Natural killer cell (primary cell): ENCODE measurements at places on chromosomes 2 and 18.
A peak's percentile ranks its signal among the peaks of the same experiment; 100 is the strongest.

DNA sequence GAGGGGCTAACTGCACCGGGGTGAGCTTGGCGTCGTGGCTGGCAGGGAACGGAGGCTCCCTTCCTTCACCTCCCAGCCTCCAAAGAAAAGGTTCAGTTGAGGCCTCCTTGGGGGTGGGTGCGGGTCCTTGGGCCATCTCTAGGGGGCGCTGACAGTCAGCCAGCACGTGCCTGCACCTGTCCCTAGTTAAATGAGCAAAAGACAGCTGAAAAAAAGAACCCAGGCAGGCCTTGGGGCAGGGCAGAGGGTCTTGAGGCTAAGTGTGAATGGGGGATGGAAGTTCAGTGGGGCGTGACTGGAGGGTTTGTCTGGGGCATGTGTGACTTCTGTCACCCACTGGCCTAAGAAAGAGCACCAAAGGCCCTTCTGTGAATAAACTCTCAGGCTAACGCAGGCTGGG, 56.4 kb downstream of the ZFP36L2 start:
- no peaks in the 10 kb centered on the region for H3K36me3 ChIP-seq
- peak overlapping the region; percentile 75 for H3K27ac ChIP-seq
- peak; percentile 52 for DNase-seq

GRCh38 chr2:31227711-31228125, 6.2 kb upstream of the EHD3 start:
- no peak overlapping the region for H3K4me3 ChIP-seq
- H3K36me3 ChIP-seq, result no peaks in the 10 kb centered on the region
- no peak for DNase-seq
- H3K27me3 ChIP-seq, result no peaks in the 10 kb centered on the region
- no peaks in the 10 kb centered on the region for H3K4me1 ChIP-seq

- H3K36me3 ChIP-seq, result no peaks in the 10 kb centered on the region
- H3K4me3 ChIP-seq, result no peak overlapping the region
- no peak for DNase-seq
- H3K27me3 ChIP-seq, result no peaks in the 10 kb centered on the region
These were observed 307.3 kb upstream of the CHAC2 start for GRCh38 chr2:53460347-53460746.

GRCh38 chr2:166984188-166984587, 95.9 kb downstream of the XIRP2 start:
- H3K27me3 ChIP-seq, result no peaks in the 10 kb centered on the region
- H3K4me1 ChIP-seq, result no peaks in the 10 kb centered on the region
- no peak overlapping the region for H3K27ac ChIP-seq
- H3K36me3 ChIP-seq, result no peaks in the 10 kb centered on the region

DNA sequence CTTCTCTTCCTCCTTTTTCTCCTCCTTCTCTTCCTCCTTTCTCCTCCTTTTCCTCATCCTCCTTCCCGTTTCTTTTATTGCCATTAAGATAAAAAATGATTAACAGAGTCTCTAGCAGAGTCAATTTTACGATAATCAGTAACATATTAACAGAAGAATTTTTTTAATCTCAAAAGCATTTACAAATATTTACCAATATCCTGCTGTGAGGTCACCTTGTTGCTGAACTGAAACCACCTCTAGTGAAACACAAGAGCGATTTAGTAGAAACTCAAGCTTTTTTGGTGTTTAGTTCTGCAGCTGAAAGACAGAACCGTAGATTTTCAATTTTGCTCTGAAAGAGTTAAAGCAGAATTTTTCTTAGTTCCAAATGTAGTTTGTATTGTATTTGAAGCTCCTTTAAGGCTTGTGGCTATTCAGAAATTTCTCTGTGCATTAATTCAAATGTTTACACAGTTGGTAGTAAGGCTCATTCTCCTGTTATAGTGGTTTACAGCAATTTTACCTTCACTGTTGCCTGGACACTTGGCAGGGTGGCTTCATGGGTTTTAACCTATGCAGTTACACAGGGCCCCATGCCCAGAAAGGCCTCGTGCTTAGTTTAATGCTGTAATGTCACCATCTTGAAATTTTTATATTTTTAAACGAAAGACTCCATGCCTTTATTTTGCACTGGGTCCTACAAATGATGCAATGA, 1106.6 kb upstream of the FAM98A start:
- H3K4me3 ChIP-seq, result no peak overlapping the region
- no peaks in the 10 kb centered on the region for H3K27me3 ChIP-seq
- H3K4me1 ChIP-seq, result no peaks in the 10 kb centered on the region

DNA sequence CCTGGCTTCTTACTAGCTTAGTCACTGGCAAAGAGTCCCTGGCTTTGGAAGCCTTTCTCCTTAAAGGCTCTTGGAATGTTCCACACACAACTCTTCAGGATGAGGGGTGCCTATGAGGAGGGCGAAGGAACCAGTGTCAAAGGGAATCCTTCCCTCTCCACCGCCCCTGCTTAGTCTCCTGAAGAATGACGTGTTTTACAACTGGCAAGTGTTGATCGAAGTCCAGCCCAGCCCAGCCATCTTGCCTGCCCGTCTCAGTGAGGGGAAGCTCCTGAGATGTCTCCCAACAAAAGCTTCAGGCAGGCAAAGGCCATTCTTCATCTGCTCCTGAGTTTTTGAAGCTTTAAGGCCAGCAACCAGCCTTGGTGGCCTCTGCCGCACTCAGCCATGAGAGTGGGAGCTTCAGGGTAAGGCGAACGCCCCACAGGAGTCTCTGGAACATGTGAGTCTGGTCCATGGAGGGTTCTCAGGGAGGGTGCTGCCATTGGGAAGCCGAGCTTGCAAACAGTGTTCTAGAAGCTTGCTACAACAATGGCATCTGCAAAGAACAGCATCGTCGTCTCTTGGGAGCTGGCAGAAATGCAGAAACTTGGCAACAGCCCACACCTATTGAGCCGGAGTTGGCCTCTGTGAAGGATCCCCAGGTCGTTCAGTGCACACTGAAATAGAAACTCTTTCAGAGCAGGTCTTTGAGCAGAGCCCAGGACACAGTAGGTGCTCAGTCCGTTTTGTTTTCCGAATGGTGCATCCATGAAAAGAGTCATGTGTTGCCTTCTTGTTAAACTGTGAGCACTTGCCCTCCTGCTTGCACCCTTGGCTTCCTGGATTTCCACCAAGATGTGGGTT, 220.7 kb downstream of the SEPTIN10 start:
- DNase-seq, result no peak
- H3K27me3 ChIP-seq, result no peaks in the 10 kb centered on the region
- H3K27ac ChIP-seq, result no peak overlapping the region
- H3K4me3 ChIP-seq, result no peak overlapping the region

- H3K27ac ChIP-seq, result no peak overlapping the region
- no peak overlapping the region for H3K4me3 ChIP-seq
- peaks cover 54% of the 10 kb centered on the region for H3K27me3 ChIP-seq
- DNase-seq, result no peak
- H3K4me1 ChIP-seq, result peaks cover 20% of the 10 kb centered on the region
These were observed 1.5 kb upstream of the WNT6 start for GRCh38 chr2:218858138-218858445.

DNA sequence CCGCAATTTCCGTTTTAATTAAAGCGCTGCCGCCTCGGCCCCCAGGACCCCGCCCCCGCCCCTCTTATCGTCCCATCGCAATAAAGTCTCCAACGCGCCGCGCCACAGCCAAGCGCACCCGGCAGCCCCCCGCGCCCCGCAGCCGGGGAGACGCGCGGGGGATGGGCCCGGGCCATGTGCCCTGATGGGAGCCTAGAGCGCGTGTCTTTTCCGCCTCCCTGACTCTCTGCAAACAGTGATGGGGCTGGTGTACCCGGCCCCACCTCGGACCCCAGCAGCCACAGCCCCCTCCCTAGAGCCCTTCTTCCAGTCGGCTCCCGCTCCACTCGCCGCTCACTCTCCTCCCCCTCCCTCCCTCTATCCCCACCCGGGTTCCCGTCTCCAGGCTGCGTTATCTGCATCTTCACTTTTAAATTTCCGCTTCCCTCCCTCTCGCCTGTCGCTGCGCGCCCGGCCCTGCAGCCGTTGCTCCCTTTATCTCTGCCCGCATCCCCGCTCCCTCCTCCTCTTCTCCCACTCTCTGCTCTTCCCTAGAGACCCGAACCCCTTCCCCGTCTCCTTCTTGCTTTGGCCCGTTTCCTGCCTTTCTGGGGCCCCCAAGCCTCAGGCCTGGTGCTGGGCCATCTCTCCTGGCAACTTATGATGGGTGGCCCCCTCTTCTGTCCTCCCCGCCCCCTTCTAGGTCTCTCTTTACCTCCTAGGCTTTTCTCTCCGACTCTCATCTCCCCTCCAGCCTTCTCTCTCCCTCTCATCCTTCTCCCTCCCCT, 524 bp upstream of the FEV start:
- H3K36me3 ChIP-seq, result no peaks in the 10 kb centered on the region
- H3K4me1 ChIP-seq, result peaks cover 17% of the 10 kb centered on the region
- DNase-seq, result no peak
- no peak overlapping the region for H3K4me3 ChIP-seq

- H3K27me3 ChIP-seq, result peaks cover 2% of the 10 kb centered on the region
- H3K4me1 ChIP-seq, result no peaks in the 10 kb centered on the region
- no peak for DNase-seq
- no peak overlapping the region for H3K27ac ChIP-seq
- no peaks in the 10 kb centered on the region for H3K36me3 ChIP-seq
These were observed 60.4 kb downstream of the SNTG2 start for GRCh38 chr2:1011006-1011405.

- no peaks in the 10 kb centered on the region for H3K27me3 ChIP-seq
- peaks cover 9% of the 10 kb centered on the region for H3K4me1 ChIP-seq
- H3K4me3 ChIP-seq, result no peak overlapping the region
- H3K36me3 ChIP-seq, result no peaks in the 10 kb centered on the region
- no peak for DNase-seq
- H3K27ac ChIP-seq, result no peak overlapping the region
These were observed 62.0 kb downstream of the MAP3K20 start for GRCh38 chr2:173137610-173138009.

DNA sequence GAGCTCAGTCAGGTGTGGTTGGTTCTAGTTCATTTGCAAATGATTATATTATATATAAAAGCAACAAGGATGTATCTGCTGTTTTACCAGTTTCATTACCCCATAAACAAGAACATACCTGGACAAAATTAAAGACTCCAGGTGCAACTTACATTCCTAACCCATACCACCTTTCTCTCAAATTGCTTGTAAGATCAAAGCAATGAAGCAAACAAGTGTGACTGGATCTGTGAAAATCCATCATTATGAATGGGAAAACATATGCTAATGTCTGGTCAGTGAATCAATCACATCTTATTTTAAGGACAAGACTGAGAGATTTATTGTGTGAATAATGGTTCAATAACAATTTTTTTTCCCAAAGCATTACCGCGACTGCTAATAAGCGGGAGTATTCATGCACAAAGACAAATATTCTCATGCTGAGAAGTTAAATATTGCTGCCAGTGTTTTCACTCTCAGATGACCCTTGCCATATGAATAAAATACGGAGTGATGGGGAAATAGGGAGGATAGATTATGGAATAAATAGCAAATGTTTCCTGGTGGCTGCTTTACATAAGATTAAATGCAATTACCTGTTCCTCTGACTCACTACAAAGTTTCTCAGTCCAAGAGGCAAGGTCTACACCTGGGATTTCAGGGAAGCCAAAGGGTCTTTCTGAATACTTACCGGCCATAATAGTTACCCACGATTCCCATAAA, 59.3 kb downstream of the WDR75 start:
- no peak overlapping the region for H3K4me3 ChIP-seq
- DNase-seq, result no peak
- no peaks in the 10 kb centered on the region for H3K27me3 ChIP-seq
- H3K27ac ChIP-seq, result no peak overlapping the region

- no peaks in the 10 kb centered on the region for H3K36me3 ChIP-seq
- H3K4me3 ChIP-seq, result no peak overlapping the region
- no peak overlapping the region for H3K27ac ChIP-seq
- H3K4me1 ChIP-seq, result no peaks in the 10 kb centered on the region
- DNase-seq, result no peak
These were observed 28.0 kb upstream of the LMAN1 start for GRCh38 chr18:59386909-59387686.

DNA sequence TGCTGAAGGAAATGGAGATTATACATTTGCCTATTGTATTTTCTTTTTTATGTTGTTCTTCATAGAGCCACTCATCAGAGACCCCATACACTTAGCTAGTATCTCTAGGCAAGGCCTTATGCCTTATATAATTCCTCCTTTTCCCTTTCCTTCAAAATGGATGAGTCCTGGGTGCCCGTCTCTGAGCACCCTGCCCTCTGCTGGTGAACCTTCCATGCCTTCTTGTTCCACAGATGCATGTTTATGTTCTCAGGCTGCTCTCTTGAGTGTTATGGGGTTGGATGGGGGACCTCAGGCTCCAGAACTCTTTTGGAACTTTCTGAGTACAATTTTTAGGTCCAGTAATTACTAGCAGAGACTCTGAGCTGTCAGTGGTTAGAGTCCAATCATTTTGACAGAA, 368.6 kb upstream of the SPRED2 start:
- H3K4me3 ChIP-seq, result no peak overlapping the region
- no peaks in the 10 kb centered on the region for H3K4me1 ChIP-seq
- no peak for DNase-seq
- no peaks in the 10 kb centered on the region for H3K27me3 ChIP-seq

DNA sequence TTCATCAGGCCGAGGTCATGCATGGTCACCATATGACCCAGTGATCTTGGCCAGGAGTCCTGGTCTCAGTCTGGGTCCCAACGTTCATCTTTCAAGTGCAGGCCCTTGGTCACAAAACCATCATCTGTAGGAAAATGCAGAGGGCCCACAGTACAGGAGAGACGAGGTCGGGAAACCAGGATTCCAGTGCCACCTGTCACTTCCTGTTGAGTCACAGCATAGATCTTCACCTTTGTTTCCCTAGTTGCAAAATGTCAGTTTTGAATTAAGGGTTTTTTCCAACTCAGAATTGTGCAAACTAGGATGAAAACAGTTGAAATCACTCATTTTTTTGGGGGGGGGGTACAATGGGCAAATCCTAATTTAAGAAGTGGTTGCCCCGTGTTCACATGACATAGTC, 162.2 kb downstream of the INSIG2 start:
- no peaks in the 10 kb centered on the region for H3K4me1 ChIP-seq
- H3K4me3 ChIP-seq, result no peak overlapping the region
- DNase-seq, result no peak
- H3K27ac ChIP-seq, result no peak overlapping the region

DNA sequence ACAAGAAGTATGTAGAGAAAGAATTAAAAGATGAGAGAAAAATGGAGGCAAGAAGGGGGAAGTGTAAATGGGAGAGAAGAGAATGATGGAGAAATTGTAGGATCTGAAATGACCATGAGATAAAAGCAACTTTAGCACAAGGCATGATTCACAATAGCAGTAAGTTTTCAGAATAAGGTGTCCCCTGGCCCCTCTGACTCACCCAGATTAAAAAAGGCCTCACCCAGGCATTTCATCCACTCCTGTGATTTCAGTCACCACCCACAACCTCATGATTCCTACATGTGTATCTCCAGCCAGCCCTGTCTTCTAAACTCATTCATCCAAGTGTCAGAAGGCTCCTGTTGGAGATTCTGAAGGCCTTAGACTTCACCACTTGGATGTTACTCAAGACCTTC, 56.6 kb downstream of the SP100 start:
- peak; percentile 17 for DNase-seq
- no peak overlapping the region for H3K4me3 ChIP-seq
- peak overlapping the region; percentile 56 for H3K27ac ChIP-seq
- H3K27me3 ChIP-seq, result no peaks in the 10 kb centered on the region
